Immature natural killer cell (primary cell): ENCODE measurements at places on chromosomes 4 and X. TPM values are rescaled to one million over a fixed set of nuclear protein-coding genes. Genes with fewer than 3 reads are reported as not detected.

- DNase-seq, result no peak
Measured at GRCh38 chr4:187124331-187124730, 400.7 kb upstream of the FAT1 start.

DNA sequence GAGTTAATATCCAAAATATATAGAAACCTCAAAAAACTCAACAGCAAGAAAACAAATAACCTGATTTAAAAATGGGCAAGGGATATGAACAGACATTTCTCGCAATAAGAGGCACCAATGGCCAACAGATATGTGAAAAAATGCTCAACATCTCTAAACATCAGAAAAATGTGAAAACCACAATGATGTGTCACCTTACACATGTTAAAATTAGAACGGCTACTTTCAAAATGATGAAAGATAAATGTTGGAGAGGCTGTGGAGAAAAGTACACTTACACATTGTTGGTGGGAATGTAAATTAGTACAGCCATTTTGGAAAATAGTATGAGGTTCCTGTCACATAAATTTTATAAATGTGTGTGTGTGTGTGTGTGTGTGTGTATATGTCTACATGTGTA is 731.3 kb downstream of the DMD start:
- no peak for DNase-seq

DNA sequence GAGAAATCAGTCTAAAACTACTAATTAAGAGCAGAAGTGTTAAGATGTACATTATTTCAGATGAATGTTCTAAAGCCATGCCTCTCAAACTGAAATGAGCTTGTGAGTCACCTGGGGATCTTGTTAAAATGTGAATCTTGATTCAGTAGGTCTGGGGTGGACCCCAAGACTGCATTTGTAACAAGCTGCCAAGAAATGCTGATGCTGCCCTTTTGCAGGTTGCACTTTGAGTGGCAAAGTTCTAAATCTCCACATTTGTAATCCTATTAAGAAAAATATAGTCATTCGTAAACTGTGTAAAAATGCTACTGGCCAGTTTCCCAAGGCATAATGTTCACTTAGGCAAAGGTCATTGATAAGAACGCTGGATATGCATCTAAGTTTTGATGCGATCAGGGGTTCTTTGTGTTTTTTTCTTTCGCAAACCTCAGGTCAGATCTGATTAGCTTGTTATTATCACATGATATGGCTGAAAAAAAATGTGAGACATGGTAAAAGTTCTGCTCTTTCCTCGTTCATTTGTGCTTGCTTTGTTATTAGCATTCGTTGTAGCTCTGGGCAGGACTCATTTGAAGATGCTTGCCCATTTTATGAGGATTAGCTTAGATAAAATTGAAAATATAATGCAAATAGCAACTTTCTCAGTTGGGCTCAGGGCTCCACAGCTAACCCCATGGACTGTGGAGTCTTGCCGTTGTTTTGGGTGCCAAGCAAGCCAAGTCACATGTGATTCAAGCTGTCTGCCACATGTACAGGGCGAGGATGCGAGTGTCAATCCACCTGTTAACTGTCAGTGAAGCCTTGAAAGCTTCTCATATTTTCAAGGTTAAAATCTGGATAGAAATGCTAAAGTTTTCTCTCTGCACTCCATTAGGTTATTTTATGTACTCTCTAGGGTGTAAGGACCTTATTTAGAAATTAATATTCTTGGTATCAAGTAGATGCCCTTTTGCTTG is 12.1 kb downstream of the TBC1D1 start:
- no peak for DNase-seq

DNA sequence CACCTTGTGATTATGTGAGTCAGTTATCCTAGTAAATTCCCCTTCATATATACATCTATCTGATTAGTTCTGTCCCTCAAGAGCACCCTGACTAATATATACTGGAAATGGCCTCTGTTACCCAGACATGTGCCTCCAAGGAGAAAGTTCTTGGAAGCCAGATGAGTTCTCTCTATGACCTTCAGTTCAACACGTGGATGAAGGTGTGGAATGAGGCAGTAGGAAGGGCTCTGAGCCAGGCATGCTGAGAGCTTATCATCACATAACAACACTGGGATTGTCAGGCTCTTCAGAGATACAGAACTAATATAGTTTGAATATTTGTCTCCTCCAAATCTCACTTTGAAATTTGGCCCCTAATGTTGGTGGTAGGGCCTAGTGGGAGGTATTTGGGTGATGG is 44.4 kb upstream of the DHRSX start:
- DNase-seq, result no peak

GRCh38 chr4:78520808-78521226 is 30.8 kb upstream of the ANXA3 start:
- no peak for DNase-seq

GRCh38 chr4:108794136-108794535 is 31.3 kb upstream of the ETNPPL start:
- no peak for DNase-seq

DNA sequence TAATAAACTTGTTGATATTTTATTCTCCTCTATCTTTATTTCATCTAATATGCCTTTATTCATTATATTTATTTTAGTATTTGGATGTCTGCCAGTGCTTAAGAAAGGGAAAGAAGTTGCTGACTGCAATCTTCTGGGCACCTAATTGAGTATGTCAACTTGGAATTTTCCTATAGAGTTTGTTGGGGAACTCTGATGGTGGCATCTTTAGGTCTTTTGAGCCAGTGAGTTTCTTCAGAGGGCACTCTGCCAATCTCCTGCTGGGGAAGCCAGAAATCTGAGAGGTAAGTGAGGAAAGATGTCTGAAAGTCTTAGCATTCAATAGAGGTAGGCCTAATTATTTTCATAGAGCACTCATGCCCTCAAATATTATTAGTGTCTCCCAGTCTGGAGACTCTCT is 475.0 kb downstream of the GABRG1 start:
- DNase-seq, result no peak

- DNase-seq, result no peak
Measured at GRCh38 chr4:17448689-17449088, 63.2 kb downstream of the QDPR start.

DNA sequence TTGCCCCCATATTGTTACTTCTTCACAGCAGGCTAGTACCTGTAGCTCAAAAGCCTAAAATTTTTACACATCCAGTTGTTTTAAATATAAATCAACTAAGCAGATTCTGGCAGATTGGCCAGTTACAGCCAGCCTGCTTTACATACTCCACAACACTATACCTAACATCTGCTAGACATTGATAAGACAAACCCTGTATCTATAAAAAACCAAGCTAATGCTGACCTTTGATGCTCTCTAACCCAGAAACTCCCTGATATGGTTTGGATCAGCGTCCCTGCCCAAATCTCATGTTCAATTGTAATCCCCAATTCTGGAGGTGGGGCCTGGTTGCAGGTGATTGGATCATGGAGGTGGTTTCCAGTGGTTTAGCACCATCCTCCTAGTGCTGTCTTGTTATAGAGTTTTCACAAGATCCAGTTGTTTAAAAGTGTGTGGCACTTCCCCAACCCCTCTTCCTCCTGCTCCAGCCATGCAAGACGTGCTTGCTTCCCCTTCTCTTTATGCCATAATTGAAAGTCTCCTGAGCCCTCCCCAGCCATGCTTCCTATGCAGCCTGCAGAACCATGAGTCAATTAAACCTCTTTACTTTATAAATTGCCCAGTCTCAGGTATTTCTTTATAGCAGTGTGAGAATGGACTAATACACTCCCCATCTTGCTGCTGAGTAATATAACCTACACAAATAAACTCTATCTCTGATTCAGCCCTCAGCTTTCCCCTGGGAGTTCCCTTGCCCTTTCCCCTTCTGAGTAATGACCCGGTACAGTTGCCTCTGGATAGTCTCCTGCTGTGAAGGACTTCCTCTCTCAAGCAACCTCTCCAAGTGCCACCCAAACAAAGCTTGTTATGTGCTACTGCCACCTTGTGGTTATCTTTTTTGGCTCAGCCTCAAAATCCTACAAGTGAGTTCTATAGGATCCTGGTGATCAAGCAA is 39.6 kb downstream of the ZCCHC13 start:
- peak; percentile 39 for DNase-seq

DNA sequence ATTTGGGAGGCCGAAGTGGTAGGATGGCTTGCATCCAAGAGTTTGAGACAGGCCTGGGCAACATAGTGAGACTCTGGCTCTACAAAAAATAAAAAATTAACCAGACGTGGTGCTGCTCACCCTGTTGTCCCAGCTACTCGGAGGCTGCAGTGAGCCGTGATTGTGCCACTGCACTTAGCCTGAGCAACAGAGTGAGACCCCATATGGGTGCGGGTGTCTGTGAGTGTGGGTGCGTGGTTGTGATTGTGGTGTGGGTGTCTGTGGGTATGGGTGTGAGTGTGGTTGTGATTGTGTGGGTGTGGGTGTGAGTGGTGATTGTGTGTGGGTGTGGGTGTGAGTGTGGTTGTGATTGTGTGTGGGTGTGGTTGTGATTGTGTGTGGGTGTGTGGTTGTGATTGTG is 114.6 kb downstream of the UBE2K start:
- DNase-seq, result peak; percentile 52

- DNase-seq, result no peak
Measured at GRCh38 chr4:25861280-25861950, 1.4 kb downstream of the SEL1L3 start.

GRCh38 chr4:26140150-26140898 is 180.5 kb upstream of the RBPJ start:
- DNase-seq, result no peak

- no peak for DNase-seq
Measured at GRCh38 chrX:63932006-63932405, 147.0 kb upstream of the ARHGEF9 start.

GRCh38 chrX:150903110-150903508 is 4.6 kb upstream of the CD99L2 start:
- DNase-seq, result no peak

GRCh38 chrX:24563291-24564010 is 83.7 kb downstream of the PCYT1B start:
- no peak for DNase-seq

DNA sequence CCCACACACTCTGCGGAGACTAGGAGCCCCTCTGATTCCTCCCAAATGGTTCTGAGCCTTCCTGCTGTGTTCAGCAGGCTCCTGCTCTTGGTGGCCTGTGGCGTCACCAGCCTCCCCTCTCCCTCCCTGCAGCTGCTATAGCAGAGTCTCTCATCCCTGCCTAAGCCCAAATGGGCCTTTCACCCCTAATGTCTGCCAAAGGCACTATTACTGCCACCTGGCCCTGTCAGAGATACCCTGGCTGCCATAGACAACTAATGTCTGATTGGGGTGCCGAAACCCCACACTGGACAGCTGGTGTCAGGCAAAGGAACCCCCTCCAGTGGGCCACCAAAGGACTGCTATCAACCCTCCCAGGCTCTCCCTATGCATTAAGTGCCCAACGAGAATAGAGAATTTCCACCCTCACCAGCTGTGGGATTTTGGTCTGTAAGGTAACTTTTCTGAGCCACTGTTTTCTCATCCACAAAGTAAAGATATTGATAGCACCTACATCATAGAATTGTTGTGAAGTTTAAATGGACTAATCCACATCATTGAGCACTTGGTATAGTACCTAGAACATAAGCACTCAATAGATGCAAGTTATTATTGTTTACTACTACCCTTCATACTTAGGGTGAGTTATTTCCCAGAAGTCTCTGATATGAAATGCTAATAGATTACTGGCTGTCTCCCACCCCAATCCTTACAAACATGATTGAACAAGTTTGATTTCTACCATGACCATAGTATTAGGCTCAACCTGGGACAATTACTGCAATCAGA is 421.3 kb downstream of the MID1IP1 start:
- no peak for DNase-seq

GRCh38 chr4:4823621-4824162 is 35.8 kb upstream of the MSX1 start:
- DNase-seq, result no peak

DNA sequence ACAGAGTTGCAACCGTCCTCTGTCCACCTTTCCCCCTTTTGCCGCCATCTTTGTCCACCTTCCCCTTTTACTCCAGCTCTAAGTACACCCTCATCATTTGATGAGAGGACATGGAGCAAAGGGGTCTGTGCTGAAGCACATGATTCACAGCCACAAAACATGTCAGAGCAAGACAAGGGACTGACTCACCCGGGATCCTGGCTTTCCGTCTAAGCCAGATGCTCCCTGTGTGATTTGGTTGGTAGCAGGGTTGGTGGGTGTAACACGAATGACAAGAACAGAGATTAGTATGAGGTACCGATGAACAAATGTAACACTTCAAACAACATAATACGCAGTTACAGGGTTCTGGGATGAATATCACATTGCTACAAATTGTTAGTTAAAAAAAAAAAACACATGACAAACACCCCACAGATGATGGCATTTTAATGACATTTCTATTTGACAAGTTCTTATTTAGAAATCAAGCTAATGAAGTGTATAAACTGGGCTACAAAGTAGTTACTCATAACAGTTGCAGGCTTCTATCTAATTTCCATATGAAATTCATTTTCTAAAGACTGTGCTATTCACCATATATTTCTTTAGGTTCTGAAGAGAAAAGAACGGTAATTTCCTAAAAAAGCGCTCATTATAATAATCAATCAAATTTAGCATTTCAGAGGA is 71.4 kb upstream of the ETNPPL start:
- no peak for DNase-seq

DNA sequence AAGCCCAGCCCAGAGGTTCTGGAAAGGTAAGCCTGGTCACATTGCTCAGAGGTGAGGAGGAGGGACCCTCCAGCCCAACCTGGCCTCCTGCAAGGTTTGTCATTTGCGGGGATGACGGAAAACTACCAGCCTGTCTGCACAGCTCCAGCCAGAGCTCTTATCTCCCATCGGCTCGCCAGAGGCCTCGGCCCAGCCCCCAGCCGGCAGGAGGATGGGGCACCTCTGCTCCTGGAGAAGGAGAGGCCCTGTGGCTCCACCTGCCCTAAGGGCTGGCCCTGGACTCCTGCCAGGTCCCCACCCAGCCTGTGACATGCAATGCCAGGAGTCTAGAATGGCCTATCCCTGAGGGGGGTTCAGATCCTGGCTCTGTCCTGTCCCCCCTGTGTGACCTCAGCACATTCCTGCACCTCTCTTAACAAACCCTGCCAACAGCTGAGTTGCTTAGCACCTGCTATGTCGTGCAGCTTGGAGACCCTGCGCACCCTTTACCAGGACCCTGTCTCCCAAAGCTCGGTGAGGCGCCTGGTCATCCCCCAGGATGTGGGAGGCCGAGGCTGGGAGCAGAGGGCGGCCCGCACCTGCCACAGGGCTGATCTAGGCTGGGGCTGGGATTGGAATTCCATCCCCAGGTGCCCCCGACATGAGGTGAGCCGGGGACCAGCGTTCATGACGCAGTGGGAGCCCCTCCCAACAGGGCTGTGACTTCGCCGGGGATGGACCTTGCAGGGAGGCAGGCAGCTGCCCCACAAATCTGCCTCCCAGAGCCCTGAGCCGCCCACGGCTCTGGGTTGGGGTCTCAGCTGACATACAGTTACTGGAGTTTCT is 14.4 kb downstream of the ADRA2C start:
- no peak for DNase-seq

- DNase-seq, result peak; percentile 76
Measured at GRCh38 chr4:15765910-15766697, 12.0 kb upstream of the CD38 start.

ABLIM2 gene
- 0.27 TPM for polyA plus RNA-seq

PROM1 gene
- polyA plus RNA-seq, result not detected

MBNL3 gene
- 75.3 TPM for polyA plus RNA-seq

COL25A1 gene
- polyA plus RNA-seq, result not detected

DGAT2L6 gene
- polyA plus RNA-seq, result not detected

LONRF3 gene
- polyA plus RNA-seq, result 1.8 TPM

CT55 gene
- polyA plus RNA-seq, result not detected

NOX1 gene
- not detected for polyA plus RNA-seq

GLRB gene
- polyA plus RNA-seq, result not detected

IGFBP7 gene
- 246 TPM for polyA plus RNA-seq
